ENCODE measurements at places on chromosomes 5 and 9.

GRCh38 chr9:80699511-80699998, 989.8 kb downstream of the TLE1 start:
- DNase-seq, result no peak

DNA sequence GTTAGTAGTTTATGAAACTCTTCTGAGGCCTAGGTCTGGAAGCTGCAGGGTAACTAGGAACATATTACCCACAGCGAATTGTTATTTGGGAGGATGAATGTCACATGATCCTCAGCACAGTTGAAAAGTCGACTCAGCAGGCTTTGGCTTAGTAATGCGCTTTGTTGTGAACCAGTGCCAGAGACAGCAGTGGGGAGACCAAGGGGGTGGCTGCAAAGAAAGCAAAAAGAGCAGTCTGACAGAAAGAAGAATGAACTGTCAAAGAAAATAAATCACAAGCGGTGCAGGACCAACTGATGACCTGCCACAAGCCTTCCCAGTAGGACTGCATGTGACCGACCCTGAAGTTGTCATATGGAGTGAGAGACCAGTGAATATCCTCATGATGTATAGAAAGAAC, 170.0 kb downstream of the CCDC171 start:
- no peak for DNase-seq

- no peak for DNase-seq
Observed at GRCh38 chr5:179852993-179853547, 5.5 kb downstream of the MRNIP start.

DNA sequence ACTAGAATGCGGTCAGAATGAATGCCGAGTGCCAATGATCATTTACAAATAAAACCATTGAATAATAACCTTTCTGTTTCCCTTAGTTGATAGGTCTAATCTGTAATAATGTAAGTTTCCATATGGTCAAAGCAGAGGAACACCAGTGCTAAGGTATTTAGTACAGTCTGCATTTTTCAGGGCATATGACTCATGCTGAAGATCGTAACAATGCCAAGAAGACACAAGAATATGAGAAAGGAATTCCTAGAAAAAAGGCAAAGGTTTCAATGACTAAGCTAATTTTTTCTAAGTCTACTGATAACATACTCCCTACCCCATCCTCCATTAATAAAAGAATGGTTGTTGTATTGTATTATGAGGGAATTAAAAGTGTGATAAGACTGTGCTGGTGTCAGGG, 2.8 kb downstream of the OR1L8 start:
- DNase-seq, result no peak

- no peak for DNase-seq
Observed at GRCh38 chr5:95988877-95989276, 27.2 kb upstream of the ELL2 start.

All from NCI-H524 (cell line).